ENCODE measurements at places on chromosomes 1 and 21.

DNA sequence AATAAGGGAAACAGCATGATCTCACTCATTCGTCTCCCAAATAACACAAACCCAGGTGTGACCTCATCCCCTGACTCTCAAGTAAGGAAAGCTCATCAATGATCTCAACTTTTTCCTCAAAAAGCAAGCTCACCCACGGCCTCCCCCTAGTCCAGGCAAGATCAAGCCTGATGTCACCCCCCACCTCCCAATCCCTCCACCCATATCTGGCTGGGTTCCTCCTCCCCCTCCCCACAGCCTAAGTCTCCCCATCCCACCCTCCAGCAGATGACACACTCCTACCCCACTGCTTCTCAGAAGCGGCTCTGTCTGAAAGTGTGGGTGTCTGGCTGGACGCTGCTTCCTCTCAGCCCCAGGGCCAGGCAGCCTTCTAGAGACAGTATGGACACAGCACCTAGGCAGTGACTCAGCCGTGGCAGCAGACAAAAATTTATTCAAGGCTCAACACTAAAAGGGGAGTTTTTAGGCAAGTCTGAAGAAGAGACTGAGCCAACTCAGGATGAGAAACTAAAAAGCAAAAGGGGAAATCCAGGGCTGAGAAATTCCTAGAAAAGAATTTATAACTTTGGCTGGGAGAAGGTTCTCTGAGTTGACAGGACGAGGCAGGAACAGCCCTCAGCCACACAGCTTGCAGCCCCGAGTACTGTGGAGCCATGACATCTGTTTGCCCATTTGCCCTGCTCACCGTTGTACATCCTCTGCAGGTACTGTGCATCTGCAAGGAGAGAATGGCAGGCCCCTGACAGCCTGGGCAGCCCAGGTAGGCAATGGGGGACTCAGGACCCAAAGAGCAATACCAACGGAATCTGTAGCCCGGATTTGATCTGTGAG, 81.6 kb upstream of the LRRC8D start:
- DNase-seq: no peak

DNA sequence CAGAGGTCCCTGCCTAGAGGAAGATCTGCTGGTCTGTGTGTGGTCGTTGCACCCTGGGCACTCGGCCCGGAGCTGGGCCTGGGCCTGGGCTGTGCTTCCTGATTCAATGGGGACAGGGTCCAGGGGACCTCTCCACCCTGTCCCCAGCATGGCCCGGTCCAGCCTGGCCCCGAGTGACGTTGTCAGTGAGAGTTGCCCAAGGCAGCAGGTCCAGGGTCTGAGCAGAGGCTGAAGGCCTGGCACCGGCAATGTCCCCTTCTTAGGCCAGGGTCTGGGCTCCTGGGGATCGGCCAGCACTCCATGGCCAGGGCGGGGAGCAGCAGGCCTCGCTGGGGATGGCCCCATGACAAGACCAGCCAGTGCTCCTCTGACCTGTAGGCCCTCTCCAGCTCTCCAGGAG, 15.6 kb upstream of the PEX10 start:
- no peak for DNase-seq

GRCh38 chr1:9400425-9401079, 107.9 kb downstream of the SPSB1 start:
- DNase-seq: no peak

DNA sequence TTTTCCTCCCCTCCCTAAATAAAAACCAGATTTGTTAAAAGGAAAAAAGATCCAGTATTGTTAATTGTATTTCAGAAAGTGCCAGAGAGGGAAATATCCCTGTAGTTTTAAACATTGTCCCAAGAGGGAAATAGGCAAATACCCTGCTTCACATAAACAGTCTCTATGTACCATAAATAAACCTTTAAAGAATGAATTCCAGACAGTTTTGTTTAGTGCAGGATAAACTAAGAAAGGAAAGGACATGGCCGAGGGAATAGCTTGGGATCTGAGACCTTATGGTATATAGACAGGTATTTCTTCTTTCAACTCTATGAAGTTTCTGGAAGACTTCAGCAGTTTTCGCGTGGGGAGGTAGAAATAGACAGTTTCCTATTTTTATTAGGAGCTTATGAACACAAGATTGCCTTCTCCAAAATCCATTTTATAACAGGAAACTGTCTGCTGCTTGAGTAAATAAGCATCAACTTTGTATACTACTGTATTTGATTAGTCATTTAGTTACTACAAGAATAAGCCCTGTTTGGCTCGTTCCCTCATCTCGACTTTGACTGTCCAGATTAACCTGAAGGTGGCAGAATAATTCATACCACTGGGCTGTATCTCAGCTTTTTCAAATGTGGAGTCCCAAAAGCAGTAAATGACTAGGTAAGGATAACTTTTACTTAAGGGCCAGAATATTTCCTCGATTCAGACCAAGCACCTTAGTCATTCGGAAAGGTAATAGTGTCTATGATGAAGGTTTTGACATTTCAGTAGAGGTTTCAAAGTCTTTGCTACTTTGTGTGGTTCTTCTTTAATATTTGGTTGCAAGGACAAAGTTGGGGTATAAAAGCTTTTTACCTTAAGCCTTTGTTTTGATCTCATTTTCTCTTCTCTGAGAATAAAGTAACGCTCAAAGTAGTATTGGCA, 177.5 kb downstream of the VPS13D start:
- DNase-seq: peak; percentile 55

- DNase-seq: no peak
These were observed 17.7 kb downstream of the DHRS3 start for GRCh38 chr1:12600335-12600734.

DNA sequence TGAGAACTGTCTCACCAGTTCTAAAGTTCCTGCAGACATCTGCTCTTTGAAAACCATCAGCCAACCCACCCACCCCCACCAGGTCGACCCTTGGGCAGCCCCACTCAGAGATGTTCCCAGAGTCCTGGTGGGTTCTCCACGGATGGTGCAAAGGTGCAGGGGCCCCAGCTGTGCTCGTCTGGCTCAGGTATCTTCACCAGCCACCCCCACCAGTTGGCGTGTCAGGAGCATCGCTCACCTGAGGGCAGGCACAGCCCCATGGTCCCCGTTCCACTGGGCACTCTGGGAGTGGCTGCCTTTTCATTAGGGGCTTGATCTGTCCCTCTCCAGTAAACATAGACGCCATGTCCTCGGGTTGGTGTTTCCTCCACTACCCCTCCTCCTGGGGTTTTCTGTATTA, 70.5 kb downstream of the UMODL1 start:
- no peak for DNase-seq

GRCh38 chr1:154821083-154821482, 49.0 kb downstream of the KCNN3 start:
- DNase-seq: no peak

DNA sequence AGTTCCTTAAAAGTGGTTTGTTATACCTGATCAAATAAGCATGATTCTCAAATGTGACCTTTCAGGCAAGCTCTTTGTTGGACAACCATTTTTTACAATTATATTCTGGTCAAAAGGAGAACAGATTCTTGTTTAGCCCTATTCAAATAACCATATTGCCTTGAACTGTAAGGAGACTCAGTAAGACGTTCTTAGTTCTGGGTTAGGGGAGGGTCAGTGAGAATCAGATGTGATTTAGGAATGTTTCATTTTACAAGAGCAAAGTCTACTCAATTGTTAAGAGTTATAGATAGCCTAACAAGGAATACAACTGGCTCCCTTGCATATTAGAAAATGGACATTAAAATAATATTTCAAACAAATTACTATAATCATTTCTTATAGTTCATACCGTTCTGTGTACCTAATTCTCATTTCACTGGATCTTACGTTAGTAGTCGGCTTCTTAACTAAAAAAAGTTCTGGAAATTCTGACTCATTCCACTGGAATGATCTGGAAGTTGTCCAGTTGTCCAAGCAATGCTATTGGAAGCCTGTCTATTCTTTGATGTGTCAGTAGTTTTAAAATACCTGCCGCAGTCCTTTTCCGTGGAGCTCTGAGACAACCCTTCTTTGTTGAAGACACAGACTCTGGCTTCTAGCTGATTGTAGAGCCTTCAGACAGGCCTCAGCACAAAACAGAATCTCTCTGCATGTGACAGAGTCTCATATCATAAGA, 88.8 kb downstream of the MAST2 start:
- peak; percentile 78 for DNase-seq

DNA sequence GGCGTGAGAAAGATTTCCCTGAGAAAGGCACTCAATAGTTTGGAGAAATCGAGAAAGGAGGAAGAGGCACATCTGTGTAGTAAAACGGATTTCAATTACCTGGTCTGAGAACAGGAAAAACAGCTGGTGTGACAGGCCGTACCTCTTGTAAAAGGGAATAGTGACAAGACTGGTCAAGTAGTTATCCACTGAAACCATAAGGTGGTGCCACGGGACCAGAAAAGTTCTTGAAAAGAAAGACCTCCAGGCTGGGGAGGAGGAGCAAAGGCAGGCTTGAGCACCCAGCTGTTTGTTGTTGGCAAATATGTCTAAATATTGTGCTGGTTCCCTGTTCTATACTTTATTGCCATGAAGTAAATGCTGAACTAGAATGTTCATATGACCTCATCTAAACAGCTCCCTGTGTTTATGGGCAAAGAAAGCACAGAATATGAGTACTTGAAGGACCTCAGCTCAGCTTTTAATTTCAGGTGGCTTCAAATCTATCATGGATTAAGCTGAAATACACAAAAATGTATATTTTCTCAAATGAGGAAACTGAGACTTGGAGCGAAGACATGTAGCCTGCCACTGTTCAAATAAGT, 4.0 kb downstream of the HAO2 start:
- DNase-seq: no peak

GRCh38 chr1:201713086-201713810, 115.7 kb upstream of the IPO9 start:
- DNase-seq: peak; percentile 92

DNA sequence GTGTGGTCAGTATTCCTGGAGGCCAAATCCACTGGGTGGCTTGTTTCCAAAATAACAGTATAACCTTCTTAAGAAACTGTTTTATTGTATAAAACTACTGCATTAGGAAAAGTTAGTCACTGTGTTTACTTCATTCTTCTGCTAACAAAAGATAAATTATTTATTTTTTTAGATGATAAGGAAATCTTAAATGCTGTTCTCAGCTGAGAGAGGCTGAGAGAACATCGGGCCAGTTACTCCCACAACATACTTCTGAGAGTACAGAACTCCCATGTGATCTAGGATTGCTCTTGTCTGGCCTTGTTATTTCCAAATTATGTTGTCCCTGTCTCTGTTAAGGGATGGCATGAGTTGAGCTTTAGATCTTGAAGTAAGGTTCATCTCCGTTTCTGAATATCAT, 96.7 kb upstream of the CXADR start:
- DNase-seq: peak; percentile 47

DNA sequence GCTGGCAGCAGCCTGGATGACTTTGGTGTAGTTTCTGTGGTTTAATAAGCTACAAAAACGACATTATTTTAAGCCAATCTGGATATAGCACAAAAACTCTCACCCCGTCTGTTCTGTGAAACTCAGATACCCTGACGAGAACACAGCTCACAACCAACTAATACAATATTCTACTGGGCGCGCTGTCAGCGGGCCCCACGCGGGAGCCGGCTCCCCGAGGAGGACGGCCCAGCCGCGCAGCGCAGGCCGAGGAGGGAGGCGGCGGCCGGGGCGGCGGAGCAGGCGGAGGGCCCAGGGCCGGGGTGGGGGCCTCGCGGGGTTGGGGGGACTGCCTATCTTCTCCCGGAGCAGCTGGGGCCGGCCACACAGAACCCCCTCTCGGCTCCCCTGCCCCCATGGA, 87.2 kb upstream of the POU3F1 start:
- DNase-seq: no peak

- DNase-seq: no peak
These were observed 31.1 kb downstream of the FYB2 start for GRCh38 chr1:56788102-56788501.

DNA sequence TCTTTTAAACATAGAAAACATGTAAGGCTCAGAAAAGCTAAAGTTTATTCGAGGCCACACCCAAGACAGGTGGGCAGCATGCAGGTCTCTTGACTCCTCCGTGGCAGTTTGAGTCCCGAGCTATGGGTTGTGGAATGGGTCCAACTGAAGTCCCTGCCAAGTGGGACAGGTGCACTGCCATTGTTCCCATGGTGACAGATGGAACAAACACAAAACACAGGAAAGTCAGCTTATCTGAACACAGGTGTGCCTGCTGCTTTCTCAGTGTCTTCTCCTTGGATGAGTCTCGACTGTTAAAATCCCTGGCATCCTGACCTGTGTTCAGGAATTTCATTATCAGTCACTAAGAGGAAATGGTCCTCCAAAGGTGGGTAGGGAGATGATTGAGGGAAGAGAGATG, 99.0 kb upstream of the RAB4A start:
- no peak for DNase-seq

DNA sequence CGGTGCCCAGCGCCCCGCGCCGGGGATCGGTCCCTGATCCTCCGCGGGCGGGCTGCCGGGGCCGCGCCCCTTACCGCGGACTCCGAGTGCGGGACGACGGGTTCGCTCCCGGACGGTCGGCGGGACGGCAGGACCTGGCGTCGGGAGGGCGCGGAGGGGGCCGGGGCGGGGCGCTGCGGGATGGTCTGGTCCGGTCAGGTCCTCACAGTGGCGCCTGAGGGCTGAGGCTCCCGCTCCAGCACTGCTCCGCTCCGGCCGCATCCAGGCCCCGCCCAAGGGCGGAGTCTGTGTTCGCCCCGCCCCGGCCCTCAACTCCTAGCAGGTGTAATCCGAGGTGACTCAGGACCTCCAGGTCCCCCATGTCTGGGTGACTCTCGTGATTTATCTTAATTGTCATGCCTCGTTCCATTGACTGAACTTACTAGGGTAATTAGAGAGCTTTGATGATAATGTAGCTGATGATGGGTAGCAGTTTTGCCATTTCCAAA, at the start of gene RAB3B:
Gene RAB3B (minus strand): TSS at position 223 of the 488 bp plus-strand sequence. CDS start 13,583 bp downstream, outside the sequence.
- peak; percentile 6 for DNase-seq

DNA sequence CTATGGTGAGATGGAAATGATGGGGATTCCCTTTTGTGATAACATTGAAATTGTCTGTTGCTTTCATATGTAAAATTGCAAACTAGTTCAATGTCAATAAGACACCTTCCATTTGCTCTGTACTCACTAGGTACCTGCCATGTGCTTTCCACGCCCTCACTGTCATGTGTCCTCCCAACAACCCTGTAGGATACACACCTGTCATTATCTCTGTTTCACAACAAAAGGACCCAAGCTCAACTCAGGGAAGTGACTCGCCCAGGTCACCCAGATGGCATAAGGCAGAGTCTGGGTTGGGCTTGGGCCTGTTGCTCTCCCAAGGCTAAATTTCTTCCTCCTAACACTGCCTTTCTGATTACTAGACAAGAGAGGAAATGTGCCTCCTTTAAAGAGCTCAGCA, 45.3 kb upstream of the MCOLN3 start:
- DNase-seq: no peak

Measured in AG04450 (cell line).